ENCODE measurements at places on chromosomes 13 and 19.

DNA sequence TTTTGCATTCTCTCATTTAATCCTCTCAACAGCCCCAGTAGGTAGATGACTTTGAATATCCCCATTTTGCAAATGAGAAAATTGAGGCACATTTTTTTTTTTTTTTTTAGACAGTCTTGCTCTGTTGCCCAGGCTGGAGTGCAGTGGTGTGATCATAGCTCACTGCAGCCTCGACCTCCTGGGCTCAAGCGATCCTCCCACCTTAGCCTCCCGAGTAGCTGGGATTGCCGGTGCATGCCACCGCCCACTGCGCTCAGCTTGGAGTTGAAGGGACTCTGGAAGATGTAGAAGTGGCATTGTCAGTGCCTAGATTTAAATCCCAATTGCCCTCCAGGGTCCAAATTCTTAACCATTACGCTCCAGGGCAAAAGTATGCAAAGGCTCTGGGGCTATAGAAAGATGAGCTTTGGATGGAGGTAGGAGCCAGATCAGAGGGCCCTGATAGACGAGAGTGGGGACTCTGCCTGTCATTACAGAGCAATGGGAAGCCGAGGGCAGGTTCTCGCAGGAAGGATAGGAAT is 813 bp upstream of the MCOLN1 start:
- no peak for DNase-seq

DNA sequence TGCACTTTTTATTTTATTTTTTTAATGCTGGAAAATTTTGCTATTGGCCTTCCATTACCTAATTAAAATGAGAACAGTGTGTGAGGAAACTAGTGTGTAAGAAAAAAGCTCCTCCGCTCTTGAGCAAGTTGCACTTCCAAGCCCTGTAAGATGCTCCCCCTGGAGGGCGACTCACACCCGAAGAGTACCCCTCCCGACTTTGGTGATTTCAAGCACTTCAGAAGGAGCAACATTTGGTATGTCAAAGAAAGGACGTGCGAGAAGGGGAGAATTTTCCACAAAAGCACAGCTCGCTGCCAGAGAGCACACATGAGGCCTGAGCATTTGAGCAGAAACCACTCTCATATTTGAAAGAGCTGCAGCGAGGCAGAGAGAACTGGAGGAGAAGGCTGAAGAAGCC is 504.4 kb downstream of the FGF9 start:
- no peak for DNase-seq

- peak; percentile 54 for DNase-seq
These were observed 8.4 kb downstream of the ZNF808 start for GRCh38 chr19:52535771-52536447.

- no peak for DNase-seq
These were observed 8.8 kb downstream of the PRR22 start for GRCh38 chr19:5775668-5776309.

DNA sequence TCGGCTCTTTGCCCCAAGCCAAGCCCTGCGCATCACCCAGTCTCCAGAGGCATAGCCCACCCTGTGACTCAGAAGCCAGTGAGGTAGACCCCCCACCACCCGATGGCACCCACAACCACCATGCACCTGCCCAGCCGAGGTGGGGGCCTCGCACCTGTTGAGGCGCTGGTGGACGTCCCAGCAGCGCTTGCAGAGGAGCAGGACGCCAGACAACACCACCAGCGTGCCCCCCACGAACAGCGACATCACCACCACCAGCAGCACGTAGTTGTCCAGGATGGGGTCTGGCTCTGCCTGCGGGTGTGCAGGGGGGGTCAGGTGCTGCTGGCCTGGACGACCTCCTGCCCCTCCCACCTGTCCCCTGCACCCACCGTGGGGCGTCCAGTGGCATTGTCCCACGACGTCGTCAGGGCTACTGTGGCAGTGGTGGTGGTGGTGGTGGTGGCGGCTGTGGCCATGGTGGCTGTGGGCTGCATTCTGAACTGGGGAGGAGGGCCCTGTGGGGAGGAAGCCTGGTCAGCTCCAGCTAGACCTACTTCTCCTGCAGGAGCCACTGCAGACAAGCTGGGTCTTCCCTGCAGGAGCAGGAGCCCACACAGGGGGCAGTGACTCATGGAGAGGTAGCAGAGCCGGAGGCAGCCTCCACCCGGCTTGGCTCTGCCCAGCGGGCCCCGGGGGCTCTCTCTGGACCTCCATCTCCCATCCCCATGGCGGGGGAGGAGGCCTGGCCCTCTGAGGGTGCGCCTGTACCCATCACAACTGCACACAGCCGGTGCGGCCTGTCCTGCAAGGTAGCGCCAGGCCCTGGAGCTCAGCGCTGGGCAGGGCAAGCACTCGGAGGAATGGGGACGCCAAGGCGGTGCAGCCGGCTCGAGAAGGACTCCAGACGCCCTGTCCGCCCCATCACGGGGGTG is 1.9 kb downstream of the CBARP start:
- peak; percentile 91 for DNase-seq

- no peak for DNase-seq
These were observed 808.9 kb downstream of the DIAPH3 start for GRCh38 chr13:59354665-59355369.

DNA sequence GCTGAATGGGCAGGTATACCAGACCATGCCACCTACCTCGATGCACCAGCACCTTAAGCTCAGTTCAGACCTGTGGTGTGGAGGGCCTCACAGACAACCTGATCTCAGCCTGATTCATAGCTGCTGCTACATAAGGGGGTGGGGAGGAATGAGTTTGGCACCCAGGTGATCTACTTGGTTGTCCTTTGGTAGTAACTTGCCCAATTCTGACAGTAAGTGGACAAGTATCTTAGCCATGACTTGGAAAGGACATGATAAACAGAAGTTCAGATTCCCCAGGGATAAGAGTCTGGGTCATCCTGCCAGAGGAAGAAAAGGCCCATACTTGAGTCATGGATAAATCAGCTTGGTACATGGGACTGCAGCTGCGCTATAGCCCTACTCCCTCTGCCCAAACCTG is 28.4 kb upstream of the SOHLH2 start:
- DNase-seq: no peak

DNA sequence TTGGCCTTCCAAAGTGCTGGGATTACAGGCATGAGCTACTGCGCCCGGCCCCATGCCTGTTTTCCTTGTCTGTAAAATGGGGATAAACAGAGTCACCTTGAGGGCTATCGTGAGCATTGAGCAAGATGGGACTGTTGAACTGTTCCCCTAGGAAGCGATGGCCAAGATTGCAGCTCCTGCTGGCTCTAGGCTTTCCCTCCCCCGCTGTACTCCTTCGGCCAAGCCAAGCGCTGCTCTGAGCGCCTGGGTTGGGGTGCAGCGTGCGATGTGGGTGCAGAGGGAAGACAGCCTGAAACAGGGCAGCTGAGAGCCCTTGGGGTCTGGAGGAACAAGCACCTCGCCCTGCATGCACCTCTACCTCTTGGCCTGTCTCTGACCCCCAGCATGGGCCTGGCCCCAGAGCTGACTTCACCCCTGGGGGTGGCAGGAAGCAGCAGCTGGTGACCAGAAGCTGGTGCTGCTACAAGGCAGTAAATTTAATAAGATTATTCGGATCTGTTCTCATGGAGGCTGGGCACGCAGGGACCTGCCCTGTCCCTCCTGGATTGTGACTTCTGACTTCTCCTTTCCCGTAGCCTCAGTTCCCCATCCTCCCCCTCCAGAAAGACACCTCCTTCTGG is 5.3 kb downstream of the GNG8 start:
- DNase-seq: no peak

DNA sequence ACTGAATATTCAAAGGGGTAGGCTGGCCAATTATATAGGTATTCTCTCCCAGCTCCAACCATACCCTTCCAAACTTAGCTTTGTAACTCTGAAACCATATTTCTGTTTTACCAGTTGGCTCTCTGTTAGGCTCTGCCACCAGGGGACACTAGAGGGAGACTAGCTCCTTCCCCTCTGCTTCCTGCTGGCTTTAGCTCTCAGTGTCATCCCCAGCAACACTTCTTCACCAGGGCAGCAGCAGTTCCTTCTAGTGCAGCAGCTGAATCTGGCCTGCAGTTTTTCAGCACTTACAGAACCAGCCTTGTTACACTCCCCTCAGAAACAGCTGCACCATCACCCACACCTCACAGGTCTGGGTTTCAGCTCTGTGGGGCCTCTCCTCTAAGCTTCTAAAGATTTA is 51.0 kb upstream of the DOCK9 start:
- no peak for DNase-seq

DNA sequence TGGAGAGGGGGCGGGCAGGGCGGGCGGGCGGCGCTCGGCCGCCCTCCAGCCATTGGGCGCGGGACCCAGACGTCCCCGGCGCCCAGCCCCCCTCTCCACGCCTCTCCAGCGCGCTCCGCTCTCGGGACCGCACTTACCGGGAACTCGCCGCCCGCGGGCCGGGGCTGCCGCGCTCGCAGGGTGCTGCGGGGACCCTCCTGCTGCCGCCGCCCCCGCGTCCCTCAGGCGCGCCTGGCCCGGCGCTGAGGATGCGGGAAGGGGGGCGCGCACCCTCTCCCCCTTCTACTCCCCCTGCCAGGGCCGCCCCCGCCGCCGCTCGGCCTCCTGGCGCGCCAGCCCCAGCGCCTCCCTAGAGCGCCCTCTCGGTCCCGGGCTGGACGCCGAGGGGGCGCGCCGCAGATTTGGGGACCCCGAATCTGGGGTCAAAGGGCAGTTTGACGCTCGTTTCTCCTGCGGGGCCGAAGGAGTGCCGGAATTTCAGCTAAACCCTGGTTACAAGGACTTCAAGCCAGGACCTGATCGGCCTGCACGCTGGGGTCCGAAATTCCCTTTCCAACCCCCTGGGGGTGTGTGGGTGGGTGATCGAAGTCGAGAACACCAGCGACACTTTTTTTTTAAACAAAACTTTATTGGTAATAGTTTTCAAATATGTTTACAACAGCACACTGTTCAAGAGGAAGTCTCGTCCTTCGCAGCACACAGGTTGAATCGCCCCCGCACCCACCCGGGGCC is 696 bp upstream of the SAMD1 start:
- DNase-seq: peak; percentile 71

GRCh38 chr13:68380041-68380973 is 1150.2 kb upstream of the PCDH9 start:
- DNase-seq: no peak

GRCh38 chr19:4089946-4090345 is 23.2 kb upstream of the ZBTB7A start:
- no peak for DNase-seq

GRCh38 chr19:55423225-55424005 is 15.8 kb upstream of the UBE2S start:
- DNase-seq: no peak

- DNase-seq: peak; percentile 38
These were observed 692.7 kb downstream of the UQCRFS1 start for GRCh38 chr19:28519952-28520861.

GRCh38 chr19:35013041-35013819 is 13.1 kb downstream of the GRAMD1A start:
- DNase-seq: peak; percentile 64

DNA sequence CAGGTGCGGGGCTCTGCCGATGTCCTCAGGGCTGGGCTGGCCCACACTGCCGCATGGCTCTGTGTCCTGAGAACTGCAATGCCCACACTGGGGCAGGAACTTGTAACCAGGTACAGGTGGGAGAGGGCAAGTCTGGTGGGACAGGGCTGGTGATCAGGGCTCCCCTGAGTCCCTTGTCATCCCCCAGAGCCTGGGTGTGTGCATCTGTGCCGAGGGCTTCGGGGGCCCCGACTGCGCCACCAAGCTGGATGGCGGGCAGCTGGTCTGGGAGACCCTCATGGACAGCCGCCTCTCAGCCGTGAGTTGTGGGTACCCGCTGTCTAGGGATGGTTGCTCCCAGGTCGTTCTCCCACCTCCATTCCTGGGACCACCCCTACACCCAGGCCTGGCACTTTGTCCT is 30.5 kb downstream of the MEGF8 start:
- no peak for DNase-seq

GRCh38 chr13:50282016-50282415 is 266.8 kb downstream of the KCNRG start:
- no peak for DNase-seq

DNA sequence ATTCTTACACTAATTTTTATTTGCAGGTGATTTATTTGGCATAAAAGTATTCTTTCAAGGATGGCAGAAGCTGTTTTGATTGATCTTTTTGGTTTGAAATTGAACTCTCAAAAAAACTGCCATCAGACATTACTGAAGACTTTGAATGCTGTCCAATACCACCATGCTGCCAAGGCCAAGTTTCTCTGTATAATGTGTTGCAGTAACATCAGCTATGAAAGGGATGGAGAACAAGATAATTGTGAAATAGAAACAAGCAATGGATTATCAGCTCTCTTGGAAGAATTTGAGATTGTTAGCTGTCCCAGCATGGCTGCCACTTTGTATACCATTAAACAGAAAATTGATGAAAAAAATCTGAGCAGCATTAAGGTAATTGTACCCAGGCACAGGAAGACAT is 1.2 kb downstream of the LACC1 start:
- no peak for DNase-seq

DNA sequence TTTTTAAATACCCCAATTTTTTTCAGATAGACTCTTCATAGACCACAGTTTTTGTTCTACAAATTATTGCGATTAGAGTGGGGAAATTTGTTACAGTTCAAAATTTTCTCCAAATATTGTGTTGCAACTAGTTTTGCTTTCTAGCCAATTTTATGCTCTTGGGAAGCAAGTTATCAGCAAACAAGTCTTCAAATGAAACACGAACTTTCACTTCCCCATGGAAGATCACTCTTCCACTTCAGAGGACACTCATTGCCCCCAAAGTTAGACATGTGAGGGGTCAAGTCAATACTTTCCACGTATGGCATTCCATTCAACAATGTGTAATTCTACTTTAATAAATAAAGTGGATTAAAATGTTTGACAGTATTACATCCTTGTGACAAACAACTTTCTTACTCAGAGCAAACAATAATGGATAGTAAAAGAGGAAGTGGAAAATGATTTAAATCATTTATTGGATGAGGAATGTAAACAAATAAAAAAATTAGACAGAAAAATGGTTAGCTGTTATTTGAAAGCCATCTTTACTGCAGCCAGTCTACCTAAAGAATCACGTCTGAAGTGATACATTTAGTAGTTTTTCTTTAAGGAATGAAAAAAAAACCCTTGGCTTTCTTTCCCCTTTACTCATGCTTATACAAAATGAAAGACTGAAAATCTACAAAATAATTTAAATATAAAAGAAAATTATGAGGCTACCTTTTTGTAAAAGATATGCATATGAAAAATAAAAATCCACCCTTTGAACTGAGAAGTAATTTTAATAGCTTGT is 41.2 kb upstream of the TNFSF11 start:
- DNase-seq: no peak

DNA sequence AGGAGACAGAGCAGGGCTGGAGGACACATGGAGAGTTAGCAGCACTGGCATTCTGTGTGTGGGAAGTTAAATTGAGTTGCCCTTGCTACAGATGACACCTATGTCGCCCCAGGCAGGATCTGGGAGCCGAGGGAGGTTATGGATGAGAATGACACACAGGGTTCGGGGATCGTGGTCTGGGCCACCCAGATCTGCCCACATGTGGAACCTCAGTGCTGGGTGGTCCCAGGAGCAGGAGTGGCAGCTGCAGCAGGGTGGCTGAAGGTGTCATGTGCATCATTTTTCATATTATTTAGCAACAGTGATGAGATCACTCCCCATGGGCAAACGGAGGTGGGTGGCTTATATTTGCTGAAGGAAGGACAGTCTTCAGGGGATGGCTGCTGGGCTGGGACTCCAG is 3.2 kb downstream of the IL17D start:
- DNase-seq: no peak

GRCh38 chr19:4109626-4109945 is 14.3 kb downstream of the MAP2K2 start:
- DNase-seq: no peak
